ENCODE measurements at places on chromosomes 3 and 15. TPM values are rescaled to one million over a fixed set of nuclear protein-coding genes. Genes with fewer than 3 reads are reported as not detected.
A peak's percentile ranks its signal among the peaks of the same experiment; 100 is the strongest.

DNA sequence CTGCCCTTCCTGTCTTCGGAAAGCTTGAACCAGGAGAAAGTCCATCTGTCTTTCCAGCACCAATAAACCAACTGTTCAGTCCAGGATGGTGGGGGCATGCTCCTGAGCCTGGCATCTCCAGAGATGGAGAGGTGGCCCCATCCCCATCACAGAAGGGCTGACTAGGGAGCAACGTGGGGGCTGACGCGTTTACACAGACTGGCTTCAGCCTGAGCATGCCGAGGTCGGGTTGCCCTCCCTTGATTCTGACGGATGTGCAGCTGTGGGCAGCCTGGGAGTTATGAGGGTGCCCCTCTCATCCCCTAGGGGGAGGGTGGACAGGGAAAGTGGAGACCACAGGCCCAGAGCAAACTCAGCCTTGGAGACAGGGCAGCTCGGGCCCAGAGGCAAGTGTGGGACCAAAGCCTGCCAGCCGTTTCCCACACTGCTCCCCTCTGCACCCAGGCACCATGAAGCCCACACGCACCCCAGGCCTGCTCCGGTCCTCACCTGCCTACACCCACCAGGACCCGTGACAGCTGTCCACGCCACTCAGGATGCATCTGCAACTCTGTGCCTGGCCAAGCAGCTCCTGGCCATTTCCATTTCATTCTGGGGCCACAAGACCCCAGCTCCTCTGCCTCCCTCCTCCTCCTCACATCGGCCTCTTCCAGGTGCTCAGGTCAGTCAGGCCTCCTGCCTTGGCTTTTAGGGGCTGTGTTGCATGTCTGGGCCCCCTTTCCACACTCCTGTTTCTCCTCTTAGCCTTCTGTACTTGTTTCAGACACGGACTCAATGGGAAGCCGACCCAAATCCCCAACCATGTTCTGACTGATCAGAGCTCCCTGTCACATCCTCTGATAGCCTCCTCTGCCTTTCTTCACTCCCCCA lies 48.2 kb upstream of the SLC41A3 start:
- H3K27me3 ChIP-seq: no peaks in the 10 kb centered on the region
- no peak overlapping the region for H3K27ac ChIP-seq
- no peaks in the 10 kb centered on the region for H3K36me3 ChIP-seq
- H3K4me1 ChIP-seq: no peaks in the 10 kb centered on the region
- H3K4me3 ChIP-seq: no peak overlapping the region
- DNase-seq: no peak

- no peaks in the 10 kb centered on the region for H3K4me1 ChIP-seq
- peaks cover 8% of the 10 kb centered on the region for H3K27me3 ChIP-seq
- no peak for DNase-seq
These were observed 38.3 kb upstream of the TPM1 start for GRCh38 chr15:63004211-63004610.

DNA sequence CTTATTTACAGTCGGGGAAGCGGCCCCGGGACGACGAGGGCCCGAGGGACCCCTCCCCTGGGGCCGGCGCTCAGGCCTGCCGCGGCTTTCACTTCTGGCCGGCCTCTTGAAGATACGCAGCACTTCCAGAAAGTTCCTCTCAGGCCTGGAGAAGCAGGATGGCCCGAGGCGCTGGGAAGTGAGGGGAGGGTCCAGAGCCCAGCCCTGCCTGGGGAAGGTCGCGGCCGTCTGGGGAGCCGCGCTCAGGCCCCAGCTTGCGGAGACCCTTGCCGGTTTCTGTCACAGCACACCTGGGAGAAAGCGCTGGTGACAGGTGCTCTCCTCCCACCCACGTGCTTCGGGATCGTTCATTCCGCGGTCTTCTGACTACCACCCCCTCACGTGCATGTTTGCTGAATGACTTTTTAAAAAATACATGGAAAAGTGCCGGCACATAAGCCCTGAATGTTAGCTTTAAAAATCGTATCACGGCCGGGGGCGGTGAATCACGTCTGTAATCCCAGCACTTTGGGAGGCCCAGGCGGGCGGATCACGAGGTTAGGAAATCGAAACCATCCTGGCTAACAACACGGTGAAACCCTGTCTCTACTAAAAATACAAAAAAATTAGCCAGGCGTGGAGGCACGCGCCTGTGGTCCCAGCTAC lies 727 bp upstream of the TM2D3 start:
- peaks cover 40% of the 10 kb centered on the region for H3K4me1 ChIP-seq
- peak overlapping the region; percentile 97 for H3K27ac ChIP-seq
- peak overlapping the region; percentile 92 for H3K4me3 ChIP-seq
- DNase-seq: no peak
- H3K36me3 ChIP-seq: peaks cover 21% of the 10 kb centered on the region

- H3K4me3 ChIP-seq: no peak overlapping the region
- H3K27ac ChIP-seq: no peak overlapping the region
- H3K36me3 ChIP-seq: no peaks in the 10 kb centered on the region
- H3K4me1 ChIP-seq: no peaks in the 10 kb centered on the region
- H3K27me3 ChIP-seq: peaks cover 3% of the 10 kb centered on the region
These were observed 14.7 kb downstream of the ANKUB1 start for GRCh38 chr3:149777414-149778214.

- H3K36me3 ChIP-seq: no peaks in the 10 kb centered on the region
- H3K27ac ChIP-seq: no peak overlapping the region
- DNase-seq: no peak
- no peaks in the 10 kb centered on the region for H3K27me3 ChIP-seq
- no peak overlapping the region for H3K4me3 ChIP-seq
- H3K4me1 ChIP-seq: no peaks in the 10 kb centered on the region
These were observed 183.2 kb upstream of the STAC start for GRCh38 chr3:36197151-36197550.

Gene GOLGA6L7
- total RNA-seq: not detected

- no peak overlapping the region for H3K27ac ChIP-seq
- no peak for DNase-seq
- H3K27me3 ChIP-seq: no peaks in the 10 kb centered on the region
These were observed 11.1 kb downstream of the ATOSA start for GRCh38 chr15:52668133-52668532.

DNA sequence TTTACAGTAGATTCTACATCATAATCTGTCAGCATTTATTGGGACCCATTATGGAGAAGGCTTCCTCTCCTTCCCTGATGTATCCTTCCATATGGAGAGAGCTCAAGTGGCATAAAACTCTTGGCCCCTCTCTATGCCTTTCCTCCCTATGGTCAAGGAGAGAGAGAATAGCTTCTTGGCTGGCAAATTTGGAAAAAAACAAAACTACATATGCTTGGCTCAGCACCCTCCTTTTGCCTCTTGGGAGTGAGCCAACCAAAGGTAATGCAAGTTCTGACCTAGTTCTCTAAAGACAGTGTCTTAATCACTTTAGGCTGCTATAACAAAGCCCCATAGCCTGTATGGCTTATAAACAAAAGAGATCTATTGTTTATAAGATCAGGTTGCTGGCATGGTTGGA lies 37.5 kb downstream of the C3orf70 start:
- H3K36me3 ChIP-seq: no peaks in the 10 kb centered on the region
- H3K27ac ChIP-seq: no peak overlapping the region
- peaks cover 28% of the 10 kb centered on the region for H3K27me3 ChIP-seq
- no peaks in the 10 kb centered on the region for H3K4me1 ChIP-seq
- DNase-seq: no peak

Gene TNFSF10
- 97.9 TPM for total RNA-seq

DNA sequence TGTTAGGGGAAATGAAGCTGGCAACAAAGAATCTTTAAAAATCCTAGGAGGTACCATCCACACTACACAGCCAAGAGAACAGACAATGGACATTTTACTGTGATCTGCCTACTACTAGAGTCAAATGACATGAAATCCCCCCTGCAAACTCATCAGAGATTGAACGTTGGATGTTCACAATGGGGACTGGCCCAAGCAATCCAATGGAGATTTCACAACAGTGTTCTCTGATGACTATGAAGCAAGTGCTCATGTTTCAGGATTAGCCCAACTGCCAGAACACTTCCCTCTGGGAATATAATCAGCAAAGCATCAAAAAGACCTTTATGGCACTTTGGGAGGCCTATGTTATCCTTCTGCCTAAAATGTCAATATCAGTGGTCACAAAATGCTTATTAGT lies 97.8 kb downstream of the IGSF11 start:
- no peaks in the 10 kb centered on the region for H3K27me3 ChIP-seq
- H3K4me3 ChIP-seq: no peak overlapping the region
- peaks cover 19% of the 10 kb centered on the region for H3K4me1 ChIP-seq
- no peak for DNase-seq
- H3K27ac ChIP-seq: no peak overlapping the region

DNA sequence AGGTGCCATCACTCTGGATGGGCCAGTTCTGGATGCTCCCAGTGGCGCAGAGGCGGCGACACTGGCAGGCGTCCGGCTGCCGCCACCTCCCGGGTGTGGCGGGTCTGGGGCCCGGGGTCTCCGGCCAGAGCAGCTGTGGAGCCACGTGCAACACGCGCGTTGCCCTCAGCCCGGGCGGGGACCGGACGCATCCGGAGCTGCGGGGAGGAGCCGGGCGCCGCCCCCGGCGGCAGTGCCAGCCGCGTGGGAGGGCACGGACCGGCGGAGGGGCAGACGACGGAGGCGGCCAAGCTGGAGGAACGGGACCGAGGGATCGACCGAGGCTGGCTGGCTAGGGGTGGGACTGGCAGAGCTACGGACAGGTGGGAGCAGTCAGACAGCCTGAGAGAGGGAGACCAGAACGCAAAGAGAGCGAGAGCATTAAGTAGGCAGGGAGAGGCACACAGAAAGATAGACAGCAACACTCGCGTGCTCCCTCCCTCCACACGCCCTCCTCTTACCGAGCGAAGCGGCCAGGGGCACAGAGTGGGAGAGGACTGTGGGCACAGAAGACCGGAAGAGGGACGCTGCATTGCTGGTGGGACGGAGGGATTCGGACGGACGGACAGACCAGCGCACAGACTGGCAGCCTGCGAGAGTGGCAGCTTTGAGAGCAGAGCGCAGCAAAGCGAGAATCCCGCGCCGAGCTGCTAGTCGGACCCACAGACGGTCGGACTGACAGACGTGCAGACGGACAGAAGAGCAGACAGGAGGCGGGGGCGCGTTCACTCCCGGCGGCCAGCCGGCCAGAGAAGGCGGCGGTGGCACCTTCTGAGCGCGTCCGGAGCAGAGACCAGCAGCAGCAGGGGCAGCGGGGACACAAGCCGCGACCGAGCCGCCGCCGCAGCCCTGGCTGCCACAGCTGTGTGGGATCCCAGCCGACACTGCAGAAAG lies at the start of gene ARPP21:
Gene ARPP21 (plus strand): TSS at position 272 of the 933 bp plus-strand sequence. CDS start 42,227 bp downstream, outside the sequence.
- H3K27ac ChIP-seq: no peak within 1 kb of the TSS
- H3K27me3 ChIP-seq: peaks cover 48% of the 10 kb centered on the region
- peak within 1 kb of the TSS; percentile 51 for H3K4me3 ChIP-seq
- H3K4me1 ChIP-seq: peaks cover 12% of the 10 kb centered on the region
- DNase-seq: no peak
- H3K36me3 ChIP-seq: no peaks in the 10 kb centered on the region

DNA sequence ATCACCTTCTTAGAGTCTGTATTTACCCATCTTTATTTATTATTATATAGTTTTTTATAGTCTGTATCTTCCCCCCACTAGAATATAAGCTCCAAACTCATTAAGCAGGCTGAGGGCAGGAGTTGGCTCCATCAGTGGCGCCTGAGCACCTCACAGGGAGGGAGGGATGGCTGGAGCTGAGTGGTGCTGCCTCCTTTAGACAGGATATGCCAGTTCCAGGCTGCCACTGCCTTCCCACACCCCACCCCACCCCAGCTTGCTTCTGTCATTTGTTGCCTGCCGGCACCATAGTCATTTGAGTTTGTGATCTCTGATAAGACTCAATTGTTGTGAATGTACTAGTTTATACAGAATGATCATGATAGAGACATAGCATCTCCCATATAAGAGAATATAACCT lies 85.5 kb downstream of the KLHL25 start:
- H3K36me3 ChIP-seq: peaks cover 66% of the 10 kb centered on the region
- no peak overlapping the region for H3K4me3 ChIP-seq
- no peak for DNase-seq
- peaks cover 57% of the 10 kb centered on the region for H3K4me1 ChIP-seq

DNA sequence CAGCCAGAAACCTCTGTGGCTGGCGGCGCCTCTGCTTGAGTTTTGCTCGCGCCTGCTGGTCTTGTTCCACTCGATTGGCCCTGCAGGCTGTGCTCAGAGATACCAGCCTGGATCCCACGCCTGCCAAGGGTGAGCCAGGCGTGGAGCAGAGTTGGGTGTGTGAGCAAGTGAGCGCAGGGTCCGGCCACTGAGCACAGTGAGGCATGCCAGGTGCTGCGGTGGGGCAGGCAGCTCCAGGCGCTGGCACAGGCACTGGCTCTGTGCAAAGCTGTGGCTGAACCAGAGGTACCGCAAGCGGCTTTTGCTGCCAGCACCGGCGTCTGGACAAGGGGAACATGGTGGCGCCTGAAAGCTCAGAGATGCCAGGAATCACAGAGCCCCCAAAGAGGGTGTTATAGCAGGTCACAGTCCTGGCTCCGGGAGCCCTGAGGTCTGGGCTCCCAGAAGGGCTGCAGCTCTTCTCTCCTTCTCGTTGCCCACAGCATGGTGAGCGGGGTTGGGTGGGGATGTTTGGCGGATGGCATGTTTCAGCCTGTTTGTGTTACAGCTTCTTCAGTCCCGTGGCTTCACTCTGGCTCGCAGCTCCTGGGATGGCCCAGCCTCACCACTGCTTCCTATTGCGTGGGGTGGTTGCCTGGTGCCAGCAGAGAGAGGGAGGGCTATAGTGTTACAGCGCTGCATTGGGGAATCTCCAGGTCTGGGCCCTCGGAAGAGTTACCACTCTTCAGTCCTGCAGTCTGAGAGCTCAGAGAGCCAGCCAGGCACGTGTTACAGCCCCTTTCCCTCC lies 73.9 kb downstream of the NR1D2 start:
- no peaks in the 10 kb centered on the region for H3K27me3 ChIP-seq
- H3K4me1 ChIP-seq: no peaks in the 10 kb centered on the region
- no peaks in the 10 kb centered on the region for H3K36me3 ChIP-seq
- H3K4me3 ChIP-seq: no peak overlapping the region
- no peak for DNase-seq

Gene KLHL40
- total RNA-seq: not detected

Gene CCDC13
- total RNA-seq: 0.65 TPM

DNA sequence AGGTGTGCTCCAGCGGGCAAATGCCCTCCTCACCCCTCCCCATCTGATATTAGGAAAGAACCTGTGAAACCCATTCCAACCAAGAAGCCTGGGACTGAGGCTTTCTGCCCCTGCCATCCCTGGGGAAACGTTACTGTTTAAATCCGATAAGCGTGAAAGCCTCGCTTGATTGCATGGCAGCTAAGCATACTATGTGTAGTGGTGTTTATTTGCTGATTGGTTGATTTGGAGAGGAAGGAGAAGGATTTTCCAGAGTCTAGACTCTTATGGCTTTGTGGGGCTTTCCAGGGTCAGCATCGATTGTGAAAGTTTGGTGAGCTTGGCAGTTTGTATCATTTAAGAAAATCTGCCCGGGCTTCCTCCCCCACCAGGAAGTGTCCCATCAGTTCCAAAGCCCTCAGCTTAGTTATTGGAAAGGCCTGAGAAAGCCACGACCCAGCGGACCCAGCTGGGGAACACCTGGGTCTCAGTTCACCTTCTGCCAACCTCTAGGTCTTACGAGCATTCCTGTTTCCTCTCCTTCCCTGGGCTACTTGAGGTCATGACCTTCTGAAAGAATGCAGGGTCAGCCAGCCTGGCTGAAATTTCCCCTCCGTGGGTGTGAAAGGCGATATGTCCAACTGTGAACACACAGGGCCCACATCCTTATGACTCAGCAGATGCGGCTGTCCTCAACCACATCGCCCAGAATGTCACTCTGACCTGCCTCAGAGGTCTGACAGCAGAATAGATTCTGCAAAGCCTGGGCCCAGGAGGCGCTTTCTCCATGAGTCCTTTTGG lies 62.8 kb upstream of the HERC1 start:
- no peak for DNase-seq
- no peak overlapping the region for H3K4me3 ChIP-seq
- H3K27ac ChIP-seq: peak overlapping the region; percentile 6
- no peaks in the 10 kb centered on the region for H3K36me3 ChIP-seq

Gene MAP6D1
- 1.8 TPM for total RNA-seq

Gene NUSAP1
- 310 TPM for total RNA-seq

- DNase-seq: no peak
- H3K27ac ChIP-seq: no peak overlapping the region
- H3K27me3 ChIP-seq: no peaks in the 10 kb centered on the region
- H3K36me3 ChIP-seq: peaks cover 3% of the 10 kb centered on the region
These were observed 201.4 kb upstream of the EOMES start for GRCh38 chr3:27923349-27924068.
